ENCODE measurements at places on chromosomes 16 and 17.

DNA sequence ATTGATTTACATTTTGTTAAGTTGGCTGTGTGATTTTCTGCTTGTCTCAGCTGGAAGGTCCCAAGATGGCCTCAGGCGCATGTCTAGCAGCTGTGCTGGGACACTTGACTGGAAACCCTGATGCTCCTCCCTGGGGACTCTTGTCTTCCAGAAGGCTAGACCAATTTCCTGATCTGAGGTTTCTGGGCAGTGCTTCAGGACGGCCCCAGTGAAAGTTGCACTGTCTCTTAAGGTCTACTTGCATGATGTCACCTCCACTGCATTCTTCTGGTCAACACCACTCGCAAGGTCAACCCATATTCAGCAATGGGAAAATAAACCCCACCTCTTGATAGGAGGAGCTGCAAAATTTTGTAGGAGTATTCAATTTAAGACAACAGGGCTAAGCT, 116.0 kb downstream of the SALL1 start:
- no peak for DNase-seq

GRCh38 chr17:1912146-1912545, 82.3 kb downstream of the RPA1 start:
- no peak for DNase-seq

- no peak for DNase-seq
These were observed 138.2 kb downstream of the CYLD start for GRCh38 chr16:50879873-50880695.

DNA sequence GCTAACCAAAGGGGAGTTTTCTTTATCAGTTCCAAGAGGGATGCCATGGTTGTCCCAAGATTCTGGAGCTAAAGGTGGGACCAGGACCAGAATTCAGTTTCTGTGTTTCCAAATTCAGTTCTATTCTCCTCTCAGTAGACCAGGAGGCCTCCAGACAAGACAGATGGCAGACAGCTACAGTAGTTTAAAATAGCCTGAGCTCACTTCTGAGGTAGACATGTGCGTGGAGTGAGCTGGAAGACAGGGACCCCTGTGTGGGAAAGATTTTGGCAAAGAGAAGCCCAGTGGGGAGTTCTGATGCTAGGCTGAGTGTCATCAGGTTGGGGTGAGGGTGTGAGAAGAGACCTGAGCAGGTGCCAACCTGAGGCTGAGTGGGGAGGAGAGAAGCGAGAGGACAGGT, 95.4 kb downstream of the PRKCB start:
- no peak for DNase-seq

DNA sequence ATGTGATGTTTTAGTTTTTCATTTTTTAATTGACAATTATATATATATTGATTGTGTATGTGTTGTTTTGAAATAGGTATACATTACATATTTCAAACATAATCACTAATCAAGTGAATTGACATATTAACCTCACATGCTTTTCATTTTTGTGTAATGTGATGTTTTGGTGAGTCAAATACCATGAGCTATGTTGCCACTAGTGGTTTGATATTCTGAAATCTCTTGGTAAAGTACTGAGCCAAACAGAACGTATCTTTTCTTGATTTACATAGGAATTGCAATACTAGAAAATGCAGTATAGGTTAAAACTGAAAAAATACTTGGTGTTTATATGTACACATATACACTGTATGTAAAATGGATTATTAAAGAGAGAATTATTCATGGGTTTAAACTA, 65.2 kb upstream of the SIAH1 start:
- no peak for DNase-seq

DNA sequence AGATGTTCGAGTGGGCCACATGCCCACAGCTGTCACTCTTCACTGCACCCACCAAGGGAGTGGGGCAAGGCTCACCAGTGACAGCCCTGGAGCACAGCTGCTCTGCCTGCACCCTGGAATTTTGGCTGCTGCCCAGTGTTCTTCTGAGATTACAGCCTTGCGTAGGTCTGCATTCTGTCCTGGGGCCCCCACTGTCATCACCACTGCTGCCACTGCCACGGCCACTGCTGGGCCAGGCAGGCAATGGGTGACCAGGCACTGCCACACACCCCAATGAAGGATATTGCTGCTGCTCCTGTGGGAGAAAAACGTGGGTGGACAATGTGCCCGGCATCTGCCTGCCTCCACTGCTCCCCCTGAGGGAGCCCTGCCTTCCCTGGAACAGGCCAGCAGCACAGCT, 1717.0 kb downstream of the TP53TG3F start:
- no peak for DNase-seq

- DNase-seq = no peak
These were observed 6.0 kb upstream of the ZNF385C start for GRCh38 chr17:42104264-42104663.

DNA sequence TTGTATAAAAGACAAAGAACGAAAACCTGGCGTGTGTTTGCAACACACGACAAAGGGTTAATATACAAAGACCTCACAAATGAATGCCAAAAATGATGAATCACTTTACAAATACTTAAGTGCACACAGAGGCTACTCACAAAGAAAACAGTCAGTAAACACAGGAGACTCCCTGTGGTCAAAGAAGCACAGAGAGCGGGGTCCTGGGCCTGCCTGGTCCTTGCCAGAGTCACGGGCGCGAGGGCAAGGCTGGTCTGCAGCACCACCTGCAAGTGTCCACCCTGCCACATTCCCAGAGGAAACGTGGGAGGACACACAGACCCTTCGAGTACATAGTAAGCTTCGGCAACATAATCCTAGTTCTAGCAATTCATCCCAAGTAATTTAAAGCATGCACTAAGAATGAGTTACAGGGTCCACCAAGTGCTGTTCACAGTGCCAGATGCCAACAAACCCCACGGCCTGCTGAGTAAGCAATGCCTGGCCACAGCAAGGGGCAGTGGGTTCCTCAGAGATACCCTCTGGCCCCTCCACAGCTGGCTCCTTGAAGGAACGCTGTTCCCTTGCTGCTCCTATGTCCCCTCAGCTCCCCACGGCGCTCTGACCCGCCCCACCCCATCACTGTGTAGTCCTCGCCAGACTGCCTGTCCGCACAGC, 24.6 kb upstream of the FAAP100 start:
- no peak for DNase-seq

DNA sequence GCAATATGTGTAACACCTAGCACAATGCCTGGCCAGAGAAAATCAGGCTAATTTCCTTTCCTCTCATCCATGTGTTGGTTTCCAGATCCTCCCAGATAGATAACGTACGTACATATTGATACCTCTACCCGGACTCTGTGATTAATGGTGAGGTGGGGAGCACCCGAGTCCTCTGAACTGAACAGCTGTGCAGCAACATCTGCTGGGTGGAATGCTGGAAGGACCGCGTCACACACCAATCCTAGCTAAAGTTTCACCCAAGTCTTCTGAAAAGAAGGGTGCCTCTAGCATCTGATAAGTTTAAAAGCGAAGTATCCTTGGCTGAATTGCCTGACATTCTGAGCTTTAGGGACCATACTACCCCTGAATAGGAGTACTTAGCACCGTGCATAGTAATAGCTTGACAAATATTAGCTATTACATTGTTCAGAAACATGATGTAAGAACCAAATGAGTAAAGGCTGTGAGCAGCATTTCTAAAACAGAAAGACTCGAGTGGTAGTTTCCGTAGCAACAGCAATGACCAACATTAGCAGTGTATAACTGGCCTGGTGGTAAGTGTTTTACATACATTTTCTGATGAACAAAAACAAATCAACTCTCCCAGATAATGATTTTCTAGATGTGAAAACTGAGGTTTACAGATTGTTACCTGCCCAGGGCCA, 91.4 kb downstream of the SYCE1L start:
- DNase-seq = no peak

DNA sequence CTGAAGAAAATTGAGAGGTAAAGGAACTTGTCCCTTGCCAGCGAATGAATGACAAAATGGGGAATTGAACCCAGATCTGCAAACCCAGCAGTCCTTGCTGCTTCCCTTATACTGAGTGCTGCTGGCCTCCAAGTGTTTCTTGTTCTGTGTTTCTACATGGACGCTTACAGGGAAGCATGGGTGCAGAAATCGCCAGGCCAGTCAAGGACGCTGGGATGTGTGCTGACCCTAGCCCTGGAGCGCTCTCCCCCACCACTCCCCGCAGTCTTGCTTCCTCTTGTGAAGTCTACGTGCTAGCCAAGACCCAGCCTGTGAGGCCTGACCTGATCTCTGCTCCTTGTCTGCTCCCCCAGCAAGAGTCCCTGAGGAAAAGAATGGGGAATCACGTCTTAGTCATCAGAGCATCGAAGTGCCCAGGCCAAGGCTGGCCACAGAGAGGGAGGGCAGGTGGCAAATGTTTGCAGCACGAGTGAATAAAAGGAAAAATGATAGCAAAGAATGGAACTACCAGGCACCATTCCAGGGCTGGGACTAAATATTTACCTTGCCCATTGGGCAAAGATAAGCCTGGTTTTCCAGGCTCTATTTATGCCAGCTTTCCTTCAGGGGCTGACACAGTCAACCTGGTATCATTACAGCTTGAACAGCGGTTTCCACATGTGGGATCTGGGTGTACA, 17.4 kb downstream of the CA4 start:
- DNase-seq = no peak

DNA sequence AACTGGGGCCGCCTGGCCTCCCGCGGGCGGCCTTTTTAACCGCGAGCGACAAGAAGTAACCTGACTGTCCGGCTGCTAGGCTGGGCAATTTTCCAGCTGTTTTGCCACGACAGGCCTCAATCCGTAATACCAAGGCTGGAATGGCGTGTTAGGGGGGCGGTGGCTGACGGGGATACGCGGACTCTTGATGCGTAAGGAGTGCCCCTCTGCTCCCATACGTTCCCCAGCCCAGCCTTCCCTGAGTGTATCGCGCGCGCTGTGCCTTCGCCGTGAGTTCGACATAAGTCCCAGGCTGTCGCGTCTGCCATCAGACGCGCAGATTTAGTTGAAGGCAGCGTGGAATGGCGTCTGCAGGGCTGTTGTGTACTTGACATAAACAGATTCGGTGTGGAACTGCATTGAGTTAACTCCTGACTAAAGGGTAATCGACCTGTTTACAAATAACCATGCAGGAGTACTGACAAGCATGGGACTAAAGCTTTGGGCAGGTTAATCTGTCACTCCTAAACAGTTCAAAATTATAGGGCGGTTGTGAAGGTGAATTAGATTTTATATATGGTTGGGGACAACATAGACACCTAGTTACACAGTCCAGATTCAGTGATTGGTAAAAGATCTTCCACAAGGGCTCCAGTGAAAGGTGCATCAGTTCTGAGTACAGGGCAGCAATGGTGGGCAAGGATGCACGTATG, 16.6 kb upstream of the ERN1 start:
- no peak for DNase-seq

- DNase-seq = no peak
These were observed 236.7 kb downstream of the RBFOX3 start for GRCh38 chr17:79374087-79374689.

DNA sequence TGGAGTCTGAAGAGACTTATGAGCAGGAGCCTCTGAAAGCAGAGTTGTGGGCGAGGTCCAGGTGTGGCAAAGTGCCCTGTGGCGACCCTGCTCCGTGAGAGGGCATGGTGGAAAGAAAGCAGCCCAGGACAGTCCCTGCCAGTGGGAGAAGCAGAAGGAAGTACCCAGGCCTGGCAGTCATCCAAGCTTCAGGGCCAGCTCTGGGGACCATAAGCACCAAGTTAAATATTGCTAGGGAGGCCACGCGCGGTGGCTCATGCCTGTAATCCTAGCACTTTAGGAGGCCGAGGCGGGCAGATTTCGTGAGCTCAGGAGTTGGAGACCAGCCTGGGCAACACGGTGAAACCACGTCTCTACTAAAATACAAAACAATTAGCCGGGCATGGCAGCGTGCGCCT, 4.9 kb upstream of the ASGR1 start:
- DNase-seq = no peak

GRCh38 chr17:80751070-80751945, 206.7 kb downstream of the RPTOR start:
- no peak for DNase-seq

DNA sequence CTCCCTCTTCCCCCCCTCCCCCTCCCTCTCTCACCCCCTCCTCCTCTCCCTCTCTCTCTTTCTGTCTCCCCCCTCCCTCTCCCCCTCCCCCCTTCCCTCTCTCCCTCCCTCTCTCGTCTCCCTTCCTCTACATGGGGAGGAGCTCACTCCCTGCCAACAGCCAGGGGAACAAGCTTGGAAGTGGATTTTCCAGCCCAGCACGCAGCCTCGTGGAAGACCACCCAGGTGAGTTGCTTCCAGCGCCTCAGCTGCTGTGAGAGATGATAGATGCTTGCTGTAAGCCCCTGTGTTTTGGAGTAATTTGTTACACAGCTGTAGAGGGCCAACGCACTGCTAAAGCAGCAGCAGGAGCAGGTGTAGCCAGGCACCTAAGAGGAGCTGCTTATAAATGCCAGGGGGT, 20.8 kb downstream of the ACTG1 start:
- no peak for DNase-seq

GRCh38 chr17:57755480-57756070, 10.5 kb upstream of the CCDC182 start:
- DNase-seq = no peak

DNA sequence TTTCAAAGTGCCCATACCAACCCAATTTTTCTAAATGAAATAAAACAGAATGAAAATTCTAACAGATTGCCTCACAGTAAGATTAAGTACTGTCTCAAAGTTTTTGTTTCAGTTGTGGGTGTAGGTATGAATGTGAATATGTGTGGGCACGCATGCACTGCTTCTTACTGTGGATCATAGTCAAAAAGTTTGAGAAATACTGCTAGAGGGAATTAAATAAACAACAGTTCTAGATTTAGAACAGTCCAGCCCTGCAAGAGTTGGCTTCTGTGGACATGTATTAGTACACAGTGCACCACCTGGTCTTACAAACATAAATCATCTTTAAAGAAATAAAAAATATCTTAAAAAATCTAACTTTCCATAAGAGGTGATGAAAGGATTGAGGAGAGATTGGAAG, 8.4 kb downstream of the ZNF652 start:
- DNase-seq = no peak

DNA sequence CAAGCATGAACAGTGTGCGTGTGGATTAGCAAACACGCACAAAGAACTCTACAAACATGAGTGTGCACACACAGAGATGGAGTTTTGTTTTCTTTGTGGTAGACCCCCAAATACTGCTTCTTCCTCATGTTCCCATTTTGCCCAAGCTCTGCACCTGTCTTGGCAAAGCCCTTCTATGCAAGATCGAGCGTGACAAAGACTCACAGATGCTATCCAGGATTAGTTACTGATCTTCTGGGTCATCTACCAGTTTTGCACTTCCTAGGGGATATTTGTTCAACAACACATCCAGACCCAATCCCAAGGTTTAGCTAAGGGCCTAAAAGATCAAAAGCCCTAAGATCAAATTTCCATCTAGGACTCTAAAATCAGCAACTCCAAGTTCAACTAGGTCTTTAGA, 16.0 kb downstream of the LRRC36 start:
- no peak for DNase-seq

DNA sequence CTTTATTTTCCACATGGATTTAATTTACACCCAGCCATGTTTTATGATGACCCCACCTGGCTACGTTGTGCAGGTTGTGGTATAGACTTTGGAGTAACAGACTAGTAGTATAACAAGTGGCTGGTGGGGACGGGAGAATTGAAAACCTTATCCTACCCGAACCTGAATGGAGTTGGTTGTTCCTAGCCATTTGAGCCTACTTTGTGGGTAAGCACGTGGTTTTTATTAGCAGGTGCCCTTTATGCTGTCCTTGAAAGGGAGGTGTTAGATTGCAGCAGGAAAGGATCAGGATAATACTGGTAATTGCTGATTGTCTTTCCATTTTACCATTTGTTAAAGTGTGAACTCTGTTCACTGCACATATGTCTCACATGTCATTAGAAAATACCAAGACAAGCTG, 31.9 kb upstream of the PHAF1 start:
- no peak for DNase-seq

Measured in naive thymus-derived CD4-positive, alpha-beta T cell (primary cell).